ENCODE measurements at places on chromosomes 4 and X. TPM values are rescaled to one million over a fixed set of nuclear protein-coding genes. Genes with fewer than 3 reads are reported as not detected.

The CXorf66 gene
- not detected for polyA plus RNA-seq

The AKAP4 gene
- not detected for polyA plus RNA-seq

The NUP62CL gene
- polyA plus RNA-seq: 4.2 TPM

The NSUN7 gene
- 0.07 TPM for polyA plus RNA-seq

The RASSF6 gene
- polyA plus RNA-seq: 0.04 TPM

The GPR119 gene
- polyA plus RNA-seq: 5.5 TPM

The CCDC160 gene
- polyA plus RNA-seq: not detected

The GNRHR gene
- polyA plus RNA-seq: not detected

The CXCR3 gene
- polyA plus RNA-seq: not detected

The GABRB1 gene
- polyA plus RNA-seq: not detected

The GRID2 gene
- not detected for polyA plus RNA-seq

The CT83 gene
- not detected for polyA plus RNA-seq

The LNX1 gene
- 0.49 TPM for polyA plus RNA-seq

The USP17L22 gene
- polyA plus RNA-seq: not detected

The COL25A1 gene
- not detected for polyA plus RNA-seq

Data from HepG2 (cell line).